ENCODE measurements at places on chromosomes 1 and 21. TPM values are rescaled to one million over a fixed set of nuclear protein-coding genes. Genes with fewer than 3 reads are reported as not detected.

GRCh38 chr21:46489800-46490199 is 31.1 kb downstream of the DIP2A start:
- DNase-seq: no peak

Gene SGIP1
- total RNA-seq: 14.1 TPM

DNA sequence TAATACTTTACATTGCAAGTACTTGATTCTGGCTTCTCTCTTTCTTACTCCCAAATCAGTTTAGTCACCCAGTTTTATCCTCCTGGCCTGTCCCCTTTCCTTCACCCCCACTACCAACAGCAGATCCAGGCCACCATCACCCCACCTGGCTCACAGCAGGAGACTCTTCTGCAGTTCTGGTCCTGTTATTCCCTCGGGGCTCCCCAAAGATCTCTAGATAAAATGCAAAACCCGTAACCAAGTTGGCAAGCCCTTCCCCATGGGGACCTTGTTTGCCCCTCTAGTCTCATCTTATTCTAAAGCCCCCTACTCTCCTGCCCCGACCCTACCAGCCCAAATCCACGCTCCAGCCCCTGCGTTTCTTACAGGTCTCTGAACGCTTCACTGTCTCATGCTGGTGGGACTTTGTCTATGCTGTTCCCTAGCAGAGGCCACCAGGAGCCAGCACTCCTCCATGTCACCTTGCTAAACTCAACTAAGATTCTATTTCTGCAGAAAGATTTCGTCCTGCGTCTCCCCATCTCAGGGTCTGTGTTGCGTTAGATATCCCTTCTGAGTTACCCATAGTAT is 4.0 kb downstream of the ABCG1 start:
- DNase-seq: peak; percentile 44

DNA sequence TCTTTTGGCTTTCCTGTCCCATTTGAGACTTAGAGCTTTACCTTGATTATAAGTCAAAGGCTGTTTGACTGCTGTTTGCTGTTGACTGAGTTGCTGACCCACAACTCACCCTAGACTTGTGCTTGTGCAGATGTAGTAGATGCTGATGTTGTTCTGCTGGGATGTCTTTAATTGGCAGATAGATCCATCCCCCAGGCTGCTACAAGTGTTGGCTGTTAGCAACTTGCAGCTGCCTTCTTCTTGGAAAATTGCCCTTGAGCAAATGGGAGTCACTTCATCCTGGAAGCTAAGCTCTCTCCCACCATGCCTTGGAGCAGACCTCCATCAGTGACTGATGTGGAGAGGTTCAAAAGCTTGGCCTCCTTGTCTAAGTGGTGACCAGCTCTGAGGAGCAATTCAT is 139.3 kb upstream of the KIAA0040 start:
- DNase-seq: no peak

DNA sequence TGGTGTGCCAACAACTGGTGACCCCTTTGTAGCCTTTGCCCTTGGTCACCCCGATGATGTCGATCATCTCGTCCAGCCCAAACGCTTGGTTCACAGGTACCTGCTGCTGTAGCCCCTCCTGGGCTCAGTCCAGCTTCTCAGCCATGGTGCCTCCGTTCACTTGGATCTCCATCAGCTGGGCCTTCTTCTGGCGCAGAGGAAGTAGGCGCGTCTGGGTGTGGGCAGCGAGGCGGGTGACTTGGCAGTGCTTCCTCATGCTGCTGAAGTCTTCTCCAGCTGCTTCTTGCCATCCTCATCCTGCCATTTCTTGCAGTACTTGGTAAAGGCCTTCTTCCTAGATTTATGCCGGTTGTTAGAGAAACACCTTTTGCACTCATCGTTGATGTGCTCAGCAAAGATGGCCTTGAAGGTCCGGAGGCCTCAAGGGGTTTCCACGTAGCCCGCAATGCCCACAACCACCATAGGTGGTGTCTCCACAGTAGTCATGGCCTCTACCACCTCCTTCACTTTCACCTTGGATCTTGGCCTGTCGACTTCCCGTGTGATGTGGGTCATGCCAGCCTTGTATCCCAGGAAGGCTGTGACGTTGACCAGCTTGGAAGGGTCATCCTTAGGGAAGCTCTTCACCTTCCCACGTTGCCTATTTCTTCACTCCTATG is 13.0 kb downstream of the DOP1B start:
- DNase-seq: no peak

DNA sequence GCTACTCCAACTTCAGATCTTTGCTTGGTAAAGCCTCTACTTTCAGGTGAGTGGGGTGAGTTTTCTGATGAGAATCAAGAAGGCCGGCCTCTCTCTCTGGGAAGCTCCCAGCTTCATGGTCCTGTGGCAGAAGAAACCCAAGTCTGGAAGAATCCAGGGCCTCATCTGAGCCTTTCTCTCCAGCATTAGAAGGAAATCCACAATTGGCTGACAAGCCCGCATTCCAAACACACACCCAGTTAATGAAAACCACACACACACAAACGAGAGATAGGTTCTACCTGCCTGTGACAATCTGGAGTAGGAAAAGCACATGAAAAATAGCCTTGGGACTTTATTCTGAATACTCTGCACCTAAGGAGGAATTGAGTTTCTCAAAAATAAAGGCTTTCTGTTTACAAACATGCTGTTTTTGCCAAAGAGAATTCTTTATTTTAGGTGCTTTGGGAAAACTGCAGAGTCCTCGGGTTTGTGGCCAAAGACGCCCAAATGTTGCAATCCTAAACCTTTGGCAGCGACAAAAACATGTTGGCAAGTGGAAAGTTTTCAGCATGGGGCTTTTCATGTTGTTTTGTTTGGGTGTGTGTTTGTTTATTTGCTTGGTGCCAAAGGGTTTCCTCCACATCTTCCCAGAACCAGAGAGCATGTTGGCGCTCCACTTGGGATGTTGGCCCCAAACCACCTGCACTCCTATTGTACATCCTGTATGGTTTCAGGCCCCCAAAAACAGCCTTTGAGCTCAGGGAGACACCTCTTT is 216.2 kb downstream of the SETD4 start:
- no peak for DNase-seq

Measured in sigmoid colon (tissue), 7 donors.